Heart left ventricle (tissue), 16 donors: ENCODE measurements at places on chromosomes 2 and 18.

GRCh38 chr2:168375195-168375798, 80.8 kb upstream of the CERS6 start:
- no peak for DNase-seq

DNA sequence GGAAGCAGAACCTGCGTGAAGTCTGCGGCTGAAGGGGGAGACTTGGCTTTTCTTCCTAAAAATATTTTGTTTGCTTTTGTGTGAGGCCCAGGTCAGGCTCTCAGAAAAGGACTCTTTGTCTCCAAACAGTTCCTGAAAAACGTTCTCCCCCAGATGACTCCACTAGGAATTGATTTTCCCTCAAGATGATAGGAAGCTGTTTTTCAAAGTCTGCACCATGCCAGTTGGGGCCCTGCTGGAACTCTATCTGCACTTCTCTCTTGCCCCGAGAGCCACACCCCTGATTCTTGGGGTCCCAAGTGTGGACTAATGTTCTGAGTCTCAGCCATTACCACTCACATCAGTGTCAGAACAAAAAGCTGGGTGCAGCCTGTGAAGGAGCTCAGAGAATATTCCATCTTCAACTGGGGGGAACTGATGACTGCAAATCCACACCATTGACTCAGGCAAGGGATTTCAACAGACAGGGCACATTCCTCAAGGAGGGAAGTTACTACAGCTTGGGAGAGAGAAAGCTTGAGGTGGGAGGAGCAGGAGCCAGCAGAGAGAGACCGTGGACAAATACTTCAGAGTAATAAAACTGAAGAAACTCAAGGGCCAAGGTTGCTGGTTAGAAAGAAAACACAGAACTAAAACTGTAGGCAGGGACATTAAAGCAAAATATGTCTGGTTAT, 768.3 kb downstream of the RNF144A start:
- no peak for DNase-seq

- DNase-seq, result no peak
Observed at GRCh38 chr2:167875529-167875928, 371.9 kb downstream of the STK39 start.

DNA sequence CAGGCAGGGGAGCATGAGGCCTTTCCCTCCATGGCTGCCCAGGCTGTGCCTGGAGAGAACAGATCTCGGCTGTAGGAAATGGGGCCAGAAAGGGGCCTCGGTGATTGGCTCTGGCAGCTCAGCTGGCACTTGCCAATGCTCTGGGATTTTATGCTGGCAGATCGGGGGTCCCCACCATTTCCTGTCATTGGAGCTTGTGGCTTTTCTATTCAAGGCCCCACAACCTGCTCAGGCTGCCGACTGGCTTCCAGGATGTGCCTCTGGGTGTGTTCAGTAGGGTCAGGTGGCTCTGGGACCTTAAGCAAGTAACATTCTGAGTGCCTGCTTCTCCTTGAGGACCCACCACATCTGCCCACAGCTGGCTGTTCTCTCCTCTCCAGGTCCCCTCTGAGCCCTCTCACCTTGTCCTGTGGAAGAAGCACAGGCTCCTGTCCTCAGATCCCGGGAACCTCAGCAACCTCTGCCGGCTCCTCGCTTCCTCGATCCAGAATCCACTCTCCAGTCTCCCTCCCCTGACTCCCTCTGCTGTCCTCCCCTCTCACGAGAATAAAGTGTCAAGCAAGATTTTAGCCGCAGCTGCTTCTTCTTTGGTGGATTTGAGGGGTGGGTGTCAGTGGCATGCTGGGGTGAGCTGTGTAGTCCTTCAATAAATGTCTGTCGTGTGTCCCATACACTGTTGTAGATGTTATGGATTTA, 4.2 kb downstream of the GNLY start:
- DNase-seq, result no peak

- no peak for DNase-seq
Observed at GRCh38 chr2:63788071-63788470, 53.6 kb upstream of the UGP2 start.

DNA sequence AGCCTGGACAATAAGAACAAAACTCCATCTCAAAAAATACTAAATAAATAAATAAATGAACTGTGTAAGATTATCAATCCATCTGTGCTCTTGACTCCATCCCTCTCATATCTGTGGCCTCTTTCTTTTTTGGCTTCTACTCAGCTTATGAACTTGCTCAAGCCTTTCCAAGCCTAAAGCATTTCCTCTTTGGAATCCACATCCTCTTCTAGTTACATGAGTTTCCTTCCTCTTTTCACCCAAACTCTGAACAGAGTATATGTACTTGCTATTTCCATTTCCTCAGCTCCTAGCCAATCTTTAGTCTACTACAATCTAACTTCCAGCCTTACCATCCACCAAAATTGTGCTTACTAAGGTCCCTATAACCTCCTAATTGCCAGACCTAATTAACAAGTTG, 2.5 kb upstream of the DNAJC10 start:
- no peak for DNase-seq

GRCh38 chr2:182019731-182020130, 34.1 kb downstream of the PPP1R1C start:
- DNase-seq, result no peak

DNA sequence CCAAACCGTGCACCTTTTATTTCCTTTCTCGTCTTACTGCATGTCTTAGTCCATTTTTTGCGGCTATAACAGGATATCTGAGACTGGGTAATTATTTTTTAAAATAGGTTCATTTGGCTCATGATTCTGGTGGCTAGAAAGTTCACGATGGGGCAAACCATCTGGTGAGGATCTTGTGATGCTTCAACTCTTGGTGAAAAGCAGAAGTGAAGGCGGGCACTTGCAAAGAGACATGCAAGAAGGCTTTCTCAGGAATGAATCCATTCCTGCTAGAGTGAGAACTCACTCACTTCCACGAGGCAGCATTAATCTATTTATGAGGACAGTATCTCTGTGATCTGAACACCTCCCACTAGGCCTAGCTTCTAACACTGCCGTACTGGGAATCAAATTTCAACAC, 327.1 kb upstream of the RBMS1 start:
- DNase-seq, result no peak
